ENCODE measurements at places on chromosomes 7 and 10. TPM values are rescaled to one million over a fixed set of nuclear protein-coding genes. Genes with fewer than 3 reads are reported as not detected.

DNA sequence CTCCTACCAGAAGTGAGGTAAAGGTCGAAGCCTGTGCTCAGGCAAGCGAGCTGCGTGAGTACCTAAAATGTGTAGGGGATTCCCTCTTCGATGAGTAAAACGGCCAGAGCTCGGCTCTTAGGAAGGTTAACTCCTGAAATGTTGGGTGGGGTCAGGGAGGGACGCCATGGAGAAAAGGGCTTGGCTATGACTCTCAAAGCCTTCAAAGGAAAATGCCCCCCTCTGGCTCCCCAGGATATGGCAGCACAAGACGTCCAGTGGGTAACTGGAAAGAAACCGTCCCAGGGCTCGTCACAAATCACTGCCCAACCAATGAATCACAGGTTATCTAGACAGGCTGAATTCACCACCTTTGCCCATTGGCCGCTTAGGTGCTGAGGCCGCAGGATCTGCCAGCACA, 58.0 kb downstream of the CALML3 start:
- H3K4me1 ChIP-seq: peaks cover 48% of the 10 kb centered on the region
- no peak for DNase-seq
- H3K27ac ChIP-seq: no peak overlapping the region
- peaks cover 8% of the 10 kb centered on the region for H3K36me3 ChIP-seq

DNA sequence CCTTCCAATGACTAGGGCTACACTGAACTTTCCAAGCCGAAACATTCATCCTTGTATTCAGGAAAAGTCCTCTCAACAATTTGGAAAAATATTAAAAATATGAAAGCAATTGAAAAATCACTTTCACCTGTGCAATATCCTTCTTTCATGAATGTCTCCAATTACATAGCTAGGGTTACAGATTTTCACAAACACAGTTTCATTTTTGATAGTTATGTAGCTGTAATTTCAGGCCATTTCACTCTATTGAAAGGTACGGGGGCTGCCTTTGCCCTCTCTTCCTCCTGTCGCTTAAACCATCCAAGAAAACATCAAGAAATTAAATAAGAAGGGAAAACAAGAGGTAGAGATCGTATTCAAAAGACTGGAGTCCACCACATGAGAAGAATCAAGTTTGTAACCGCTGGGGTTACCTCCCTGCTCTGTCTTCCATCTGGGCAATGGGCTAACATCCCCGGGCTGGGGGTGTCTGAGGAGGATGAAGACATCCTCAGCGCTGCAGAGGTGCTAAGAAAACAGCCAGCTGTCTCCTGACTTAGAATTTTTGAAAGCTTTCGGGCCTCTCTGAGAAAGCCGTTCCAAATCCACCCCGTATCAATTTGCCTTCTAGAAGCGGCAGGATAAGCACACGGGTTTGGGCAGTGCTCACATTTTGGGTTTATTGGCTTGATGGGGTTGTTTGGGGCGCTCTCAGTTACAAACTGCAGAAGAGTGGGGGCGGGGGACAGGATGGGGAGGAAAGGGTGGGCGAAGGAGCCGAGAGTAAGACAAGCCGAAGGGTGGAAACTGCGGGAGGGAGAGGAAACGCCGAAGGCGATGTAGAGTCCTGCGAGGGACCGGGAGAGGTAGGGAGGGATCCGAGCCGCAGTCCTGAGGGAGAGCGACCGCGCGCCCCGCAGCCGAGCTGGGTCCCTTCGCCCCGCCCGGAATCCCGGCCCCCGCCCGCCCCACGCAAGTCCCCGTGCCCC, 24.3 kb upstream of the VAX1 start:
- H3K4me1 ChIP-seq: peaks cover 8% of the 10 kb centered on the region
- no peak overlapping the region for H3K27ac ChIP-seq
- peaks cover 65% of the 10 kb centered on the region for H3K27me3 ChIP-seq
- no peaks in the 10 kb centered on the region for H3K36me3 ChIP-seq
- H3K4me3 ChIP-seq: peak overlapping the region; percentile 22
- DNase-seq: no peak

GRCh38 chr7:3056234-3057065, 12.8 kb upstream of the CARD11 start:
- DNase-seq: no peak
- H3K4me1 ChIP-seq: no peaks in the 10 kb centered on the region
- H3K36me3 ChIP-seq: no peaks in the 10 kb centered on the region
- H3K27me3 ChIP-seq: no peaks in the 10 kb centered on the region

DNA sequence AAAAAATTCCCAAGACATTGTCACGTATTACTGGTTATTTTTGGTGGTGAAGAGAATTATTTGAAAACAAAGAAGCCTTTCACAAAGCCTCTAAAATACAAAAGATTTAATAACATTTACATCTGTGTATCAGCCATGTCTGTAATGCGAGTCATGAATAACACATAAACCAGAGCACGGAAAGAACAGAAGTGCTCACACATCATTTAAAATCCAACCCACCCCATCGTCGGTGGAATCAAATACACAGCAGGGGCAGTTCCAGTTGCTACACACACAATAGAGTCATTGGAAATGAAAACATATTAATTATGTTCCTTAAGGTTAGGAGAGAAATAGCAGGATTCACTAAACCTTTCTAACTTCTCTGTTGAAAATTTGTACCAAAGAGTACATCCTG, 1097.3 kb downstream of the KCNMA1 start:
- DNase-seq: no peak
- no peak overlapping the region for H3K27ac ChIP-seq
- H3K4me1 ChIP-seq: peaks cover 14% of the 10 kb centered on the region
- no peaks in the 10 kb centered on the region for H3K36me3 ChIP-seq

GRCh38 chr10:133226251-133226808, 3.7 kb upstream of the UTF1 start:
- no peak overlapping the region for H3K27ac ChIP-seq
- H3K4me3 ChIP-seq: no peak overlapping the region
- no peaks in the 10 kb centered on the region for H3K36me3 ChIP-seq
- H3K27me3 ChIP-seq: peaks cover 15% of the 10 kb centered on the region

GRCh38 chr10:90051053-90051452, 349.7 kb downstream of the KIF20B start:
- H3K27ac ChIP-seq: no peak overlapping the region
- no peaks in the 10 kb centered on the region for H3K36me3 ChIP-seq
- no peak overlapping the region for H3K4me3 ChIP-seq
- H3K27me3 ChIP-seq: no peaks in the 10 kb centered on the region
- no peak for DNase-seq

Gene CD36
- 2.3 TPM for total RNA-seq

DNA sequence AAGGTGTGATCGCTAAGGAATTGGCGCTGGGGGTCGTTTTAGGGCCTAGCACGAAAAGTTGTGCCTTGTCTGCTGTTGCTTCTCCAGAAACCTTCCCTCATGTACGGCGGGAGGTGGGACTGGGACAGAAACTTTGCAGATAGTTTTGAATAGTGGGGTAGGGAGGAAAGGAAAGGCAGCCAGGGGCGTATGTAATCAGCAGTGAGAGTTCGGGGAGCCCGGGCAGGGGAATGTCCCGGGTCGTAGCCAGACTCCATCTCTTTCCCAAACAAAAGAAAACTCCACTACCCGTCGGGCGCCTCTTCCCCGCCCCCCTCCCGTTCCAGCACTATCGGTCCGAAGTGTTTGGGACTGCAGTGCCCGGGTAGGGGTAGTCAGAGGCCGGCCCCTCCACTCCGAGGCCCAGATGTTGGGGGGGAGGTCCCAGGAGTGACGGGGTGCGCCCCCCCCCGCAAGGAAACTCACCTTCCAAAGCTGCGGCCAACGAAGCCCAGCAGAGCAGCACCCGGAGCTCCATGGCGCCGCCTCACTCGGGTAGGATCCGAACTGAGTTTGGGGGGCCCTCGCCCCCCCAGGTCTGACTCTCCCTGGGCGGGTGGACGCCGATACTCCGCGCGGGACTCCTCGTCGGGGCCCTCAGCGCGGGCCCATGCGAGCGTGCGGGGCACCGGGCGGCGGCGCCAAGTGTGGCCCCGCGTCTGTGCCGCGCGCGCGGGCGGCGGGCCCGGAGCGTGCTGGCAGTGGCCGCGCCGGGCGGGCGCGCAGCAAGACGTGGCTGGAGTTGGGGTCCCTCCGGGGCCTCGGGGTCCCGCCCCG, 601 bp downstream of the EPHB4 start:
- peaks cover 28% of the 10 kb centered on the region for H3K4me1 ChIP-seq
- H3K27me3 ChIP-seq: peaks cover 29% of the 10 kb centered on the region
- H3K36me3 ChIP-seq: no peaks in the 10 kb centered on the region
- peak overlapping the region; percentile 59 for H3K27ac ChIP-seq

GRCh38 chr7:471866-472639, 47.6 kb downstream of the PDGFA start:
- no peak overlapping the region for H3K4me3 ChIP-seq
- H3K4me1 ChIP-seq: peaks cover 12% of the 10 kb centered on the region
- peaks cover 6% of the 10 kb centered on the region for H3K36me3 ChIP-seq
- H3K27ac ChIP-seq: peak overlapping the region; percentile 58

- no peak for DNase-seq
- H3K4me3 ChIP-seq: no peak overlapping the region
- no peaks in the 10 kb centered on the region for H3K27me3 ChIP-seq
- H3K36me3 ChIP-seq: no peaks in the 10 kb centered on the region
- no peaks in the 10 kb centered on the region for H3K4me1 ChIP-seq
- H3K27ac ChIP-seq: no peak overlapping the region
Measured at GRCh38 chr10:127872011-127872761, 20.6 kb downstream of the CLRN3 start.

Gene SCD
- total RNA-seq: 12.1 TPM

Gene DOCK4
- 3.6 TPM for total RNA-seq

Gene OPALIN
- total RNA-seq: not detected

DNA sequence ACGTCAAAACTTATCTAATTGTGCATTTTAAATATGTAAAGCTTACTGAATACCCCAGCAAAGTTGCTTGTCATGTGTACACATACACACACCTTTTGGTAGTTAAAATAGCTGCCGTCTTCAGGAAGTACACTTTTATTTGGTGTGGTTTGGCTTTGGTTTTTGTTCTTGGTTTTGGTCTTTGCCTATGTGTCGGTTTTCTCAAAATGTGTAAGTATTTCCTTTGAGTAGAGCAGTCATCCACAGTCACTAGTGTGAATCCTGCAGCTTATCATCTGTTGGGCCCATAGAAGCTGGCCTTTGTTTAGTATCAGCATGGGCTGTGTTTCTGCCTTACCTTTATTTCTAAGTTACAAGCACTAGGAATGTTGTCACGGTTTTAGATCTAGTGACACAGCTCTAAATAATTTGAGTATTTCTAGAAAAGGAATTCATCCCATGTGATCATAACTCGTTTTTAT, 35.3 kb downstream of the NET1 start:
- peaks cover 35% of the 10 kb centered on the region for H3K36me3 ChIP-seq
- H3K27me3 ChIP-seq: no peaks in the 10 kb centered on the region
- H3K27ac ChIP-seq: peak overlapping the region; percentile 96
- H3K4me3 ChIP-seq: peak overlapping the region; percentile 98
- peak; percentile 19 for DNase-seq

GRCh38 chr7:17680026-17680425, 260.3 kb downstream of the SNX13 start:
- H3K36me3 ChIP-seq: 0 out of 2 replicates have a peak, but pooled peaks cover 1% of the 10 kb centered on the region
- peak overlapping the region; percentile 74 for H3K4me3 ChIP-seq
- no peaks in the 10 kb centered on the region for H3K27me3 ChIP-seq
- H3K27ac ChIP-seq: peak overlapping the region; percentile 85
- H3K4me1 ChIP-seq: peaks cover 88% of the 10 kb centered on the region
